LHCN-M2 (cell line): ENCODE measurements at places on chromosomes 4 and X.

DNA sequence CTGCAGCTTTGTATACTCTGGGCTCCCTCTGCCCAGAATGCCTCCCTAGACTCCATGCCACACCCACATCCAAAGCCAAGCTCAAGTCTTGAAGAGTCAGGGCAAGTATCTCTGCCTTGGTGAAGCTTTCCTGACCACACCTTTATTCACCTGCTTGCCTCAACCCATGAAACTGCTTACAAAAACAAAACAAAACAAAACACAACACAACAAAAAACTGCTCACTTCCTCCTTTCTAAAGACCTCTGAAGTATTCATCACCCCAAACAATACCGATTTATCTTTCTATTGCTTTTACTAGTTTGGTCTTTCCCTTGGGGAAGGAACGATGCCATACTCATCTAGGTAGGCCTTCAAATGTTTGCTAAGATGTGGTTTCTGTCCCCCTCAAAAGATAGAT, 45.0 kb downstream of the TMEM165 start:
- DNase-seq = no peak

- no peak for DNase-seq
Measured at GRCh38 chr4:6769989-6770420, 12.5 kb upstream of the KIAA0232 start.

DNA sequence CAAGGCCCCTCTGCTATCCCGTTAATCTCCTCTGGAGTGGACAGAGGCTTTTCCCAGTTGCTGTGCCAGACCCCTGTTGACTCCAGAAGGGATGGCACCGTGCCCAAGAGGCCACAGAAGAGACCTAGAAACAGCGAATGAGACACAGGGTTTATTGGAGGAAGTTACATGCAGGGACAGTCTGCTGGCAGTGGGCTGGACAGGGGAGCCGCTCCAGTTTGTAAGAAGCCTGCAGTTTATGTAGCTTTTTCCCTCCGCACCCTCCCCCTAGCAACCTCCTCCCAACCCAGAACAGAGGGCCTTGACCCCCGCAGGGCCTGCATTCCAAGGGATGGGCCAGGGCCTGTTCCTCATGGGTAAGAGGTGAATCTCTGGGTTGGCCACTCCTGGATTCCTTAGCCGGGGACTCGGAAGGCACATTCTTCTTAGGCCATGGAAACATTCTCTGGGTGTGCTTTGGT, 216.8 kb upstream of the PSAPL1 start:
- peak; percentile 67 for DNase-seq

DNA sequence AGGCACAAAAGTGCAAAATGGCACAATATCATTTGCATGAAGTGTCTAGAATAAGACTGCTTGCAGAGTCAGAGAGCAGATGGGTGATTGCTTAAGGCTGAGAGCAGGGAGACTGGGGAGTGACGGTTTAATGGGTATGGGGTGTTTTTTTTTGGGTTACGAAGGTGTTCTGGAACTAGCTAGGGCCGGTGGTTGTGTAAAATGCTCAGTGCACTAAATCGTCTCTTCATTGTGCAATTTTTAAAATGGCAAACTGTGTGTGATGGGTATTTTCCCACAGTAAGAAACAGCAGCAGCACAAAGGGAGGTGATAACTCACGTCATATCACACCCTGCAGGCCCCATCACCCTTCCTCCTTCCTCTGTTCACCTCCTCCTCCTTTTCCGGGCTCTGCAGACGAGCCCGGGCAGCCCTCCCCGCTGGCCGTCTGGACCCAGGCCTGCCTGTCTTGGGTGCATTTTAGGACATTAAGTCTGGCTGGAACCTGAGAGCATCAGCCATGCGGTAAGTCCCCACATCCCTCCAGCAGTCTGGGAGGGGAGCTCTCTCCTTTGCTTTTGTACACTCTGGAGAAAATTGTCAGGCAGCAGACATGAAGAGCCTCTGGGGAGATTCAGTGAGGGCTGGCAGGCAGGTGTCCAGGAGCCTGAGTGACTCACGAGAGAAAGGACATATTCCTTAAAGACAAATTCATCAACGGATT, 42.7 kb downstream of the ASMT start:
- DNase-seq = peak; percentile 53

DNA sequence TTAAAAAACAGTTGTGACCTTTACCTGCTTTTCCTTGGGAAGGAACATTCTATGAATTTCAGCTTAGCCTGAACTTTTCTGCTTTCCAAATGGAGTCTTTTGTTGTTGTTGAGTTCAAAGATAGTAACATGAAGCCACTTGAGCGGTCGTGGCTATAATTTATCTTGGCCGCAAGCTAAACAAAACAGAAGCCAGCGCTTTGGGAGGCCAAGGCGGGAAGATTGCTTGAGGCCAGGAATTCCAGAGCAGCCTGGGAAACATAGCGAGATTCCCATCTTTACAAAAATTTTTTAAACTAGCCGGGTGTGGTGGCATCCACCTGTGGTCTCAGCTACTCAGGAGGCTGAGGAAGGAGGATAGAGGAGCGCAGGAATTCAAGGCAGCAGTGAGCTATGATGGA, 29.9 kb downstream of the TKTL1 start:
- no peak for DNase-seq

DNA sequence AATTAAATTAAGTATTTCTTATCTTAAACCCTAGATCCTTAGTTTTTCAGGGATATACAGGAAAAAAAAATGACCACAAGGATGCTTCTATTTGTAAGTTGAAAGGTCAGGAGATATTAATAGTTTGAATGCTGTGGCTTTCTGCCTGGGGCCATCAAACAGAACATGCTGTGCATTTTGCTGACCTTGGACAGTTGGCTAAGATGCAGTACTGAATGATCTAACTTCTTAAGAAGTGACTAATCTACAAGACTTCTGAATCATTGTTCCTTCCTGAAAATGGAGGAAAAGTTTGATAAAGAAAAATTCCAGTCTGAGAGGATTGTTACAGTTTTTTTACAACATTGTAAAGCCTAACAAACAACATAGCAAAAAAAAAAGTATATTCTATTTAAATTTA, 237.8 kb upstream of the JADE1 start:
- peak; percentile 96 for DNase-seq

GRCh38 chrX:47515941-47516665, 33.1 kb upstream of the ZNF41 start:
- DNase-seq = peak; percentile 56

DNA sequence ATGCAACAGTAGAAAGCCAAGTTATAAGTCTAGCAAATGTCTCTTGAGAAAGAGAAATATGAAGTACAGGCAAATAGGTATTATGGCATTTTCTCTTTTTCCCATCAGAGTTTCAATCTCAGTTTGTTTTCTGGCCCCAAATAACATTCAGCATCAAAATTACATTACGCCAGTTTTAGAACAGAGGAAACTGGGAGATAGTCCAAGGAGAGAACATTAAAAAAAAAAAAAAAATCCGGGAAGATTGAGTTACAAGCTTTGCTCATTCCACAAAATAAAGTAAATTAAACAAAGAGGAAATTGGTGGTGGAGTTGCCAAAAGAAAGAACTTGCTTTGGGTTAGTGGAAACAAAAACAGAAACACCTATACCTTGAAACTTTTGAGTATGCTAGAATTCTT, 50.4 kb upstream of the IL13RA2 start:
- DNase-seq = no peak

- no peak for DNase-seq
Measured at GRCh38 chr4:165208741-165209388, 1.5 kb downstream of the KLHL2 start.

- no peak for DNase-seq
Measured at GRCh38 chr4:8939160-8939839, 67.7 kb upstream of the HMX1 start.

DNA sequence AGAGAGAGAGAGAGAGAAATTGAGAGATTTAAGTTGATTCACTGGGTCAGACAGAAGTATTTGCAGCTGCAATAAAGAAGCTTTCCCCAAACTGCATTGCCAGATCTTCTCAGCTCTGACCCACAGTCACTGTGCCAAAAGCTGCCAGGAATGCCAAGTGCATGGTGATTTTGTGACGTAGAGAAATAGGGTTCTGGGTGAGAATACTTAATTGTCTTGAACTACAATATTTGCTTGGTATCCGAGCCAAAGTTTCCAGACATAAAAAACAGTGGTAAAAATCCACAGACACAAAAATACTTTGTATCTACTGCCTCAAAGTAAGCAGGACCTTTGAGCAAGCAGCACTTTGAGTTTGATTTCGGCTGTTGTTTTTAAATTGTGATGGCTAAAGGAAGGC, 331.1 kb downstream of the GRID2 start:
- no peak for DNase-seq
